ENCODE measurements at places on chromosomes 4 and X. TPM values are rescaled to one million over a fixed set of nuclear protein-coding genes. Genes with fewer than 3 reads are reported as not detected.

DNA sequence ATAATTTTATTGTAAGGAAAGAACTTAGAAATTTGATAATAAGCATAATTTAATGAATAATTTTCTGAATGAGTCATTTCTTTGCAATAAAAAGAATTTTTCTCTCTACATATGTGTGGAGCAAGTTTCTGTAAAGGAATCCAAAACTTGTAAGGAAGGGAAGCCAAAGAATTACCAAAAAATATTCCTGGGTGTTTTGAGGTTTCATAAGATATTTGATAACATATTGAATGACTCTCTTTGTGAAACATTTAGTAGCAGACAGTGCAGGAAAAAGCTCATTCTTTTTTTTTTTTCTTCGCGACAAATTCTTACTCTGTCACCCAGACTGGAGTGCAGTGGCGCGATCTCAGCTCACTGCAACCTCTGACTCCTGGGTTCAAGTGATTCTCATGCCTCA, 469.0 kb upstream of the MAGEB2 start:
- DNase-seq, result no peak

- DNase-seq, result peak; percentile 54
Observed at GRCh38 chrX:17547658-17548057, 172.7 kb downstream of the NHS start.

DNA sequence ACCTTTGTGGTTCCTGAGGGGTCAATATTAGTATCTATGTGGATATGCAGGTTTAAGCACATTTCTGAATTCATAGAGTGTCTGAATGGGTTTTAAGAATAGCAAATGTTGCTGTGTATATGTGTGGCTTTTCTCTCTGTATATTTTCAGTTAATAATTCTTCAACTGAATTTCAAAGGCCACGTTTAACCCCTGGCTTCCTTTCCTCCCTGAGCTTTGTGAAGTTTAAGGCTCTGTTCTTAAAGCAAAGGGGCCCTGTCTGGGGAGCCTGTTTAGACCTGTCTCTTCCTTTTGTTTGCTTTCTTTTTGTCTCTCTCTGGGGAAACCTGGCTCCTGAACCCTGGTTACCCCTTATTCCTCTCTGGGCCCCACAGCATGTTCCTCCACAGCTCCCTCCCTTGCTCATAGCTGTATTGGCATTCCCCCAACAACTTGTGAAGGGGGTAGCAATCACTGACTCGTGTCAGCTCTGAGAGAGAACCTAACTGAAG, 139.1 kb downstream of the COL4A6 start:
- DNase-seq, result no peak

GRCh38 chr4:121278811-121279368, 101.9 kb downstream of the QRFPR start:
- DNase-seq, result no peak

DNA sequence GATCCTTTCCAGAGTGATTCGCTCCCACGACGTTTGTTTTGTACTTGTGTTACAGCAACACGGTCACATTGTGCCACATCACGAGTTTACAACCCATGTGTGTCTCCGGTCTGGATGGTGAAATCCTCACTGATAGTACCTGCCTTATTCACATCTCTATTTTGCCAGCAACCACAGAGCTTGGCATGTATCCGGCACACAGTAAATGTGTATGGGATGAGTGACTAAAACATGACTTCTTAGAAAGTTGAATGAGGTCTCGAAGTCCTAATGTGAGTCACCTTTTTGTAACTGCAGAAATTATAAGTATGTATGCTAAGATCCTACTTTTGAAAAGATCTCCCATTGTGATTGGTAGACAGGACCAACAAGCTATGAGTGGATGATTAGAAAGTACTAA, 7.5 kb downstream of the STOX2 start:
- no peak for DNase-seq

- DNase-seq, result no peak
Observed at GRCh38 chr4:174490451-174490961, 31.8 kb downstream of the HPGD start.

DNA sequence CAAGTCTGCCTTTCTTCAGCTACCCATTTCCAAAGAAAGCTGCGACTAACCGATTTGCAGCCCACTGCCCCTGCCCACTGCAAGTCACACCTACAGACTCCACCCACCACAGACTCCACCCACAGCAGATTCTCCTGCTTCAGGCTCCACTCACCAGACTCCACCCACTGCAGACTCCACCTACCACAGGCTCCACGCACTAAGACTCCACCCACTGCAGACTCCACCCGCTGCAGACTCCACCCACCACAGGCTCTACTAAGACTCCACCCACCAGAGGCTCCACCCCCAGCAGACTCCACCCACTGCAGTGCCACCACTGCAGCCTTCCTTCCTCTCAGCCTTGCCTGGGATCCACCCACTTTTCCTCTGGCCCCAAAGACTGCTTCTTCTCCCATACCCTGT, 41.3 kb downstream of the ABLIM2 start:
- DNase-seq, result no peak

DNA sequence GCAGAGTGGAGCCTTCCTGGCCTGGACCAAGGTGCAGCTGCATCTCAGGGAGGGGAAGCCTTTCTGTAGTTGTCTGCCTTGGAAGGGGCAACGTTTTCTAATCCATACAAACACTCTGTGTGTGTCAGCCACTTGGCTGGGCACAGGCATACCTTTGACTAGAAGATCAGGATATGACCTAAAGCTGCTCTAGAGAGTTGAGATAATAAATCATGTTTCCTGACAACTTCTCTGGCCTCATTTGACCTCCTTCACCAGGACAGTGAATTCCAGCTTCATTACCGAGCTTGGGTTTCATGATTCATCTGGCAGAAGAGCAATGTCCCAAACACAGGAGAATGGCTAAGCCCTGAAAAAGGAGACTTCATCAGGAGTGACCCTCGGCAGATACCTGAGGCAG, 89.6 kb upstream of the KIT start:
- DNase-seq, result no peak

DNA sequence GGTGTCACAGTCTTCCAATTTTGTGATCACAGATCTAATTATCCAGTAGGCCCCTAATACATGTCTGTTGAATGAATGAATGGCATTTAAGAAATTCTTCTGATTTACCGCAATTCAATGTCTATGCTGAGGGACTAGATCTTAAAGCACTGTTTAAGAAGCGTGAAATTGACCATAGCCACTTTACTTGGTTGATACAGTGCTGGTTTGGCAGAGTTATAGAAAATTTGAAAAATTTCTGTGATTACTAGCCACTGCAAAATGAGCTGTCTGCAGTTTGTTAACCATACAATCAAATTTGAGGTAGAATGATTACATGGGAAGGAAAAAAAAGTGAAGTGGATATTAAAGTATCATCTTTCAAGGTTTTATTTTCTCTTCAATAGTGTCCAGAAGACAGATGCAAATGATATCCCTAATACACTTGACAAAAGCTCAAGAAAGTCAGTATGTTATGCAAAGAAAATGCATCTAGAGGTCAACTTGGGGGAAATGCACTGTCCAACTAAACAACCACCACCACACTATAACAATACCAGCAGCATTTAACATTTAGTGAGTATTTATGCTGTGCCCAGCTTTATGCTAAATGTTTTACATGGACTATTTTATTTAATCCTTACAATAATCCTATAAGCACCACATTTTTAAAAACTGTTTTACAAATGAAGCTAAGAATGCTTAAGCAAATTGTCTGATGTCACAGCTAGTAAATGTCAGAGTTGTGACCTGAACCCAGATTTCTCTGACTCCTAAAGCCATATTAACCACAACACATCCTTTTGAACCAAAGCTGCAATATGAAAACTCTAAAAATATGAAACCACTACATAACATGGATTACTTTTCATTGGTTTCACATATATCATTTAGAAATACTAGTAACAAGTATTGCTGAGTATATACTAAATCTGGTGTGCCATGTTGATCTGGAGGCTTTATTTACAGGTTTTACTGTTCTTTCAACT, 217.9 kb upstream of the MAB21L2 start:
- no peak for DNase-seq

DNA sequence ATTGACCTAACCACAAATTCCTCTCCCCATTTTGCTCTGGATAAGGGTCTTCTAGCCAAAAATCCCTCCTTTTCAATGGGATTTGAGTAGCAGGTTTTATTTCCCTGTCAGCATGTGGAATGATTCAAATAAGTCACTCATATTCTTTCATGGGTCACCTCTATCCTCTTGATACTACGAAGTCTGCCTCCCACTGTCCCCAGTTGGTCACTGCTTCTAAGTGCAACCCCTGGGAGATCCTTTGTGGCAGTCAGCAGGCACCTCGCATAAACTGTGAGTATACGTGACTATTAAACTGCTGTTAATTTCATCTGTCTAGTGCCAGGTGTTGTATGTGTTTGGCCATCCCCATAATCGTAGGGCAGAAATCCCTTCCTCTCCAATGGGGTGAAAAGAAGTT, 1667.9 kb upstream of the PCDH7 start:
- no peak for DNase-seq

GRCh38 chr4:102501447-102501696, 213 bp downstream of the NFKB1 start:
- DNase-seq, result no peak

DNA sequence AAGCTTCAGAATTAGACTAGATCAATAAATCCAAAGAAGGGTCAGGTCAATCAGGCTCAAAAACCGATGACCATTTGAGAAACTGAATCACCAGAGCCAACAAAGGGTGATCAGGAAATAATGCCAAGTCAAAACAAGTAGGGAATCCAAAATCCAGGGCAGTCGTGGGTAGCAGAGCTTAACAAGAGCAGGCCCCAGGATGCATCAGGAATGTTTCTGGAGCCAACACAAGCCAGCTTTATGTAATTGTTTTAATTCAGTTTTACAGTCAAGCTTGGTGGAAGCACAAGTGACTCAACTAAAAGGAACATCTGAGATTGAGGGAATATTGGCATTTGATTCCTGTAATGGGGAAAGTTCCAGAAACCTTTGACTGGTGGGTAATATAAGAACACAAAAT, 237.9 kb upstream of the EDA2R start:
- DNase-seq, result no peak

GRCh38 chr4:4735136-4735750, 124.2 kb upstream of the MSX1 start:
- DNase-seq, result no peak

DNA sequence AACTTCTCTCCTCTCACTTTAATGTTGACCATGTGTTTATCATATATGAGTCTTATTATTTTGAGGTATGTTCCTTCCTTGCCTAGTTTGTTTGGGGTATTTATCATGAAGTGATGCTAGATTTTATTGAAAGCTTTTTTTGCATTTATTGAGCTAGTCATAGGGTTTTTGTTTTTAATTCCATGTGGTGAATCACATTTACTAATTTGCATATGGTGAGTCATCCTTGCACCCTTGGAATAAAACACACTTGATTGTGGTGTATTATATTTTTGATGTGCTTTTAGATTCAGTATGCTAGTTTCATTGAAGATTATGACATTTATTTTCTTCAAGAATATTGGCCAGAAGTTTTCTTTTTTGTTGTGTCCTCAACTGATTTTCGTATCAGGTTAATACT, 464.6 kb downstream of the PCDH18 start:
- no peak for DNase-seq

GRCh38 chrX:29231800-29232199, 644.6 kb downstream of the IL1RAPL1 start:
- DNase-seq, result no peak

- DNase-seq, result no peak
Observed at GRCh38 chr4:108762559-108763225, at the start of gene ETNPPL. ETNPPL (minus strand) TSS chr4:108763053; CDS start chr4:108762898, 155 bp downstream.

GRCh38 chr4:15781427-15782095, 3.4 kb downstream of the CD38 start:
- no peak for DNase-seq

GRCh38 chr4:145625677-145626622, 6.8 kb downstream of the MMAA start:
- no peak for DNase-seq

GRCh38 chr4:40246011-40246900, 49.4 kb downstream of the RHOH start:
- no peak for DNase-seq

- no peak for DNase-seq
Observed at GRCh38 chr4:2451036-2451520, 17.8 kb upstream of the RNF4 start.

- no peak for DNase-seq
Observed at GRCh38 chr4:183183906-183184535, 85.0 kb downstream of the WWC2 start.

GRCh38 chr4:146271466-146271865, 57.1 kb downstream of the REELD1 start:
- DNase-seq, result no peak

- no peak for DNase-seq
Observed at GRCh38 chr4:185062606-185063005, 44.3 kb downstream of the HELT start.

DNA sequence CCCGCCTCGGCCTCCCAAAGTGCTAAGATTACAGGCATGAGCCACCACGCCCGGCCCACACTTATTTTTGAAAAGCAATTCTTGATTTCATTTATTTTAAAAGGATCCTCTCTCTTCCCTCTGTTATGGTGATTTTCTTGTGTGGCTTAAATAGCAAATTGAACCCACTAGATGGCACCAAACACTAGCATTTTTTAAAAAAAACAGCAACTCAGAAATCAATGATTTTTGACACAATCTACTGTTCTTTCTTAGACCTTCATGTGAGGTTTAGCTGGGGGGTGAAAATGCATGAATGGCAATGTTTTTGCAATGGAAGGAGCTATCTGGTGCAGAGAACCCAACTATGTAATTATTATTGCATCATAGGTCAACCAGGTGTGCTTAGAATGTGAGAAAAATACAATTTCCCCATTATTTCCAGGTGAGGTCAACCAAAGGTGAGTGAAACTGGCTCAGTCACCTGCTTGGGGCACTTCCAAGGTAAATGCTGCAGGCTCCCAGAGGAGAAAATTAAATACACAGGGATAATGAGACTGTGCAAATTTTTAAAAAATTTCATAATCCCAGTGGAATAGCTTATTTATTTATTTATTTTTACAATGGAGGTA, 226.7 kb upstream of the PRKX start:
- DNase-seq, result no peak

The LINC00632 gene
- 0.46 TPM for total RNA-seq

The TAB3 gene
- 6.1 TPM for total RNA-seq

The TIMP1 gene
- 48.8 TPM for total RNA-seq

The EIF2S3 gene
- 386 TPM for total RNA-seq

The UPF3B gene
- 2.4 TPM for total RNA-seq

The VCX3B gene
- not detected for total RNA-seq

The GEMIN8 gene
- 16.7 TPM for total RNA-seq

The SPP1 gene
- total RNA-seq, result not detected

The GPR50 gene
- total RNA-seq, result not detected

The HELQ gene
- total RNA-seq, result 12.2 TPM

The TSR2 gene
- total RNA-seq, result 20.8 TPM

The ENOX2 gene
- 12.4 TPM for total RNA-seq

The FGA gene
- total RNA-seq, result not detected

The FBXL5 gene
- total RNA-seq, result 71.3 TPM

The MAGEH1 gene
- 23.4 TPM for total RNA-seq

The PGM2 gene
- 66.0 TPM for total RNA-seq

The MSANTD1 gene
- 0.07 TPM for total RNA-seq
